ENCODE measurements at places on chromosomes 2 and 18.

- DNase-seq = peak; percentile 74
Observed at GRCh38 chr2:232292395-232293154, 86.0 kb upstream of the ALPP start.

GRCh38 chr2:134362740-134363139 lies 108.9 kb downstream of the MGAT5 start:
- no peak for DNase-seq

DNA sequence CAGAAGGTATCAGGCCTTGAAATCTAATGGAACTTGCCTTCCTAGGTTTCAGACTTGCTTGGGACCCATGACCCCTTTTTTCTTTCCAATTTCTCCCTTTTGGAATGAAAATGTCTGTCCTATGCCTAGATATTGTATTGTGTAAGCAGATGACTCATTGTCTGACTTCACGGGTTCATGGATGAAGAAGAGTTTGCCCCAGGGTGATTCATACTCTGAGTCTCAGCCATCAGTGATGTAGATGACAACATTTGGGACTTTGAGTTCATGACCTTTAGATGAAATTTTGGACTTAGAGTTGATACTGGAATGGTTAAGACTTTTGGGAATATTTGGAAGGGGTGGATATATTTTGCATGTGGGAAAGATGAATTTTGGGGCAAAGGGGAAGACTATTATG lies 11.2 kb upstream of the SCYGR5 start:
- DNase-seq = no peak

GRCh38 chr2:19124135-19124534 lies 234.3 kb downstream of the OSR1 start:
- no peak for DNase-seq

DNA sequence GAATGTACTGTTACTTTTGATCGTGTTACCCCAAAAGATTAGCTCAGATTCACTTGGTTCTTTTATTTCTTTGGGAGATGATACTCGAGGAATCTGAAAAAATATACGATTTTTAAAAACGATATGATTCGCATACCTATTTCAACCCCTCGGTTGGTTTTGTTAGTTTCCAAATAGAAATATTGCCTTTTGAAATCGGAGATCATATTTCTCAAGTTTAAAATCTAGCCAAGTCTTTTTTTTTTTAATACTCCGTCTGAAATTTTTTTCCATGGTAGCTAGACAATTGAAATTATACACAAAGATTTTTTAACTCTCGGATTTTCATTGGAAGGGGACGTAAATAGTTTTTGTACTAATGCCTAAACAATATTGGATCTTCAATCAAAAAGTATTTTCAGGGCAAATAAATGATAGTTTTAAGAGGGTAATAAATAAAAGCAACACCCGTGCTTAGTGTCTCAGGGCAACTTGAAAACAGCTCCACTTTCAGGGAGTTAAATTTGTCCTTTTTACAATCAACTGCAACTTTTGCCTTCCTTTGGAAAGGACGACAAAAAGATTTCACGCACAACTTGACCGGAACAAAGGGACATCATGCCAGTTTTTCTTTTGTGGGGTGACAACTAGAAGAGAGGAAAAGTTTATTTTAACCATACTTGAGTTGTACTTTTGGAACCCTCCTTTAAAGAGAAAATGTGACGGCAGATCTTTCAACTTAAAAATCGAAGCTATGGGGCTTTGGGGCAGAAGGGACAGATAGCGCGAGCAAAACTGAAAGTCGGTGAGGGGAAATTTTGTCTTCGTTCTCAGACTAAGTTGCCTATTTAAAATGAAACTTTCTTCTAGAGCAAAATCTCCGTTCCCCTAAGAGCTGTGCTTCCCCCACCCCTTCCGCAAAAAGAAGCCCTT lies 5.8 kb upstream of the ONECUT2 start:
- no peak for DNase-seq

GRCh38 chr2:181458871-181459270 lies 1.7 kb downstream of the ITGA4 start:
- no peak for DNase-seq

DNA sequence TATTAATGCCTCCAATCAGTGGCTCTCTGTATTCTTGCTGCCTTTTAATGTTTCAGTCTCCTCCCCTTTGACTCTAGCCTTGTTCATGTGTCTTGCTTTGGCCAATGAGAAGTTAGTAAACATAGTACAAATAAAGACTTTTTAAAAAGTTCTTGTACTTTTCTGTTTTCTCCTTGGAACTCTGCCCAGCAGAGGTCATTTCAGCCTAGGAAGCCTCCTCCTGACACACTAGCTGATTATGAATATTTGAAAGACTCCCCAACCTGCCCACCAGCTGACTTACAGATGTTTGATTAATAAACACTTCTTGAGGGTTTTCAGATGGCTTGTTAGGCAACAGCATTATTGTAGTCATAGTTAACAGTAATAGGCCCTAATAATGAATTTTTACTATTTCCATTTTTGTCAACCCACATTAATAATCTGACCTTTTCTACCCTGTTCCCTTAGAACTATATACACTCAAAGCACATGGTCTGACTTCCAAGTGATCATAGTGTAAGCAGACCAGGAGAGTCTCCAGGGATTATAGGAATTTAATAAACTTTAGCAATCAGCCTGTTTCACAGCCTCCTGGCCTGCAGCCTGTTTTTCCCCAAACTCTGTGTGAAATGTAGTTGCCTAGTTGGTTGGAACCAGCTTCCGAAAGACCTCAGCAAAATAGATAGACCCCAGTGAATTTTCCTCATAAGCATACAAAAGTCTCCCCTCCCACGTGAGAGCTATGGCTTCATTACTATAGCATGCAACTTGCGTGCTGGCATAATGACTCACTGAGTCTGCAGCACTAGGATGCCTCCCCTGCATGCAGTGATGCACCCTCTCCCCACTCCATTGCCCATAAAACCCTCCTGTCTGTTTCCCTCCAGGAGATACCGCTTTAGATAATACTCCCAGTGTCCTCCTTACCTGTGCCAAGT lies 670.7 kb upstream of the ZNF804A start:
- DNase-seq = no peak

DNA sequence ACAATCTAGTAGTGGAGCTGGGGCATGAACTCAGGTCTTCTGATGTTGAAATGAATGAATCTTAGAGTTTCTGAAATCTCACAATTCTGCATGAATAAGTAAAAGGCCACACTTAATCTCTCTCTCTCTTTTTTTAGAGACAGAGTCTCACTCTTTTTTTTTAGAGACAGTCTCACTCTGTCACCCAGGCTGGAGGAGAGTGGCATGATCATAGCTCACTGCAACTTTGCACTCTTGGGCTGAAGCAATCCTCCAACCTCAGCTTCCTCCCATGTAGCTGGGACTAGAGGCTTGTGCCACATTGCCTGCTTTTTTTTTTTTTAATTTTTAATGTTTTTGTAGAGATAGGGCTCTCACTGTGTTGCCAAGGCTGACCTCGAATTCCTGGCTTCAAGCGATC lies 68.9 kb upstream of the THOC1 start:
- no peak for DNase-seq
